ENCODE measurements at places on chromosomes 16 and 17. TPM values are rescaled to one million over a fixed set of nuclear protein-coding genes. Genes with fewer than 3 reads are reported as not detected.

The TEX14 gene
- total RNA-seq: 0.10 TPM

DNA sequence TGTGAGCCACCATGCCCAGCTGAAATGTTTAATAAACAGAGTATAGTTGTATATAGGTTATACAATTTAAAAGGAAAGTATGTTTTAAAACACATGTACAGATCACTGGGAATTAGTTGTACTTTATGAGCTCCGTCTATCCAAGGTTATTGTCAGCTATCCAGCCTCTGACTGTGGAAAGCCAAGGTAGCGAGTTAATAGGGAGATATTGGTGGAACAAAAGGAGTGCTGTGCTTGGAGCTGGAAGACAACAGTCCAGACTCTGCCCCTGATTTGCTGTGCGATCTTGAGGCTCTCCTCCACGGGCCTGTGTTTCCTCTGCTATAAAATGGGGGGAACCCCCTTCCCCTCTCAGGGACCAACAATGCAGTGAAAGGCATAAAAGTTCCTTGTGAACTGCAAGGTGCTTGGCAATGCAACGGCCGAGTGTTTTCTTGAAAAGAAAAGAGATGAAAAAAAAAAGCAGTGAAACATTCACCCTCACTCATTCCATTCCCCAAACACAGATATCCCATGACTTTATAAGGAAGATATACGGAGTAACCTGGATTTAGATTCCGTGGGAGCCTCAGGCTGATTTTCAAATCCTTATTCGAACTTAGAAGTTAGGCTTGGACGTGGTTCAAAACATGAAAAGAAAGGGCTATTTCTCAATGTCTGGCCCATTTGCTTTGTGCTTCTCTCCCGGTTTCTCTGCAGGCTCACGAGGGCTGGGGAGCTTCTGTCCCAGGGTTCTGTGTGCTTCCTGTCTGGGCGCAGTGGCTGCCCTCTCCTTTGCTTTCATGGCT is 34.1 kb downstream of the CUEDC1 start:
- no peaks in the 10 kb centered on the region for H3K36me3 ChIP-seq
- H3K27me3 ChIP-seq: no peaks in the 10 kb centered on the region
- peak overlapping the region; percentile 81 for H3K27ac ChIP-seq
- DNase-seq: peak; percentile 43
- H3K4me3 ChIP-seq: no peak overlapping the region

GRCh38 chr17:43428524-43428923 is 29.7 kb downstream of the ARL4D start:
- no peak overlapping the region for H3K27ac ChIP-seq
- no peaks in the 10 kb centered on the region for H3K36me3 ChIP-seq
- no peaks in the 10 kb centered on the region for H3K27me3 ChIP-seq

The KRT26 gene
- total RNA-seq: not detected

The SEPTIN12 gene
- not detected for total RNA-seq

- DNase-seq: no peak
- no peaks in the 10 kb centered on the region for H3K27me3 ChIP-seq
- H3K27ac ChIP-seq: no peak overlapping the region
- H3K36me3 ChIP-seq: no peaks in the 10 kb centered on the region
- no peaks in the 10 kb centered on the region for H3K4me1 ChIP-seq
Observed at GRCh38 chr17:40371261-40371929, 6.9 kb upstream of the GJD3 start.

GRCh38 chr17:63463771-63464170 is 13.1 kb upstream of the ACE start:
- H3K4me3 ChIP-seq: no peak overlapping the region
- H3K27me3 ChIP-seq: no peaks in the 10 kb centered on the region
- H3K36me3 ChIP-seq: no peaks in the 10 kb centered on the region
- H3K27ac ChIP-seq: no peak overlapping the region
- DNase-seq: no peak

DNA sequence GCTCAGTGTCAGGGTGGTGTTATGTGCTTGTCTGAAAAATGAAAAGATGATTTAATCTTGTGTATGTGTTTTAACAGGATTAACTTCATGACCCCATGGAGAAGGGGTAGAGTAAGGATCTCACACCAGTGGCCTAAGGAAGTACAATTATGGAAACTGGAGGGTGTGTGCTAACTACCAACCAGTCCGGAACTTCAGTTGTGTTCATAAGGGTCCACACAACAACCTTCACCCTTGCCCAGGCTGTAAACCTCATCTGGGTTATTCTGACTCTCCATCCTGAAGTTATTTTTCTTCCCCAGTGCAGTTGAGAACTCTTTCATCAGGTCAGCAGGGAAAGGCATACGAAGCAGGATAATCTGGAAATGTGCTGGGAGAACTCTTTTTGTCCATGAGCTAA is 158.9 kb downstream of the MAP2K6 start:
- peaks cover 18% of the 10 kb centered on the region for H3K4me1 ChIP-seq
- no peaks in the 10 kb centered on the region for H3K27me3 ChIP-seq
- no peak overlapping the region for H3K27ac ChIP-seq
- DNase-seq: no peak
- H3K4me3 ChIP-seq: no peak overlapping the region

The CCL23 gene
- total RNA-seq: 2.9 TPM

The TAF1C gene
- 52.3 TPM for total RNA-seq

The KRTAP9-2 gene
- not detected for total RNA-seq

GRCh38 chr16:72768591-72768990 is 279.3 kb downstream of the ZFHX3 start:
- no peak for DNase-seq
- H3K36me3 ChIP-seq: no peaks in the 10 kb centered on the region
- no peaks in the 10 kb centered on the region for H3K27me3 ChIP-seq
- H3K4me1 ChIP-seq: no peaks in the 10 kb centered on the region
- H3K4me3 ChIP-seq: no peak overlapping the region
- H3K27ac ChIP-seq: no peak overlapping the region

DNA sequence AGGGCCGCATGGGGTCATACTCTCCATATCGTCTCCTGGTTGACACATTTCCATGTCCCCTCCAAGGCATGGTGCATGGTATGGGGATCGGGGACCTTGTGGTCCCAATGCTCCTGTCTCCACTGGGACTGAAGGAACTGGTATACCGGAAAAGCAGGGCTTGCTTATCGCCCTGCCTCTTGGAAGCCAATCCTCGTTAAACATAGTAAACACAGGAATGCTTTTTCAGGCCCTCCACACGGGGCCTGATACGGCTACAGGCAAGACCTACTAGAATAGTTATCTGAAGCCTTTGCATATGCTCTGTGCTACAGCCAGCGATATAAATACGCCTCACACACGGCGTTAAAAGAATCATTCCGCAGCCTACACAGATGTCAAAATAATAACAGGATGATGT is 159.5 kb downstream of the SHISA9 start:
- no peaks in the 10 kb centered on the region for H3K4me1 ChIP-seq
- H3K27me3 ChIP-seq: no peaks in the 10 kb centered on the region
- no peak overlapping the region for H3K4me3 ChIP-seq

DNA sequence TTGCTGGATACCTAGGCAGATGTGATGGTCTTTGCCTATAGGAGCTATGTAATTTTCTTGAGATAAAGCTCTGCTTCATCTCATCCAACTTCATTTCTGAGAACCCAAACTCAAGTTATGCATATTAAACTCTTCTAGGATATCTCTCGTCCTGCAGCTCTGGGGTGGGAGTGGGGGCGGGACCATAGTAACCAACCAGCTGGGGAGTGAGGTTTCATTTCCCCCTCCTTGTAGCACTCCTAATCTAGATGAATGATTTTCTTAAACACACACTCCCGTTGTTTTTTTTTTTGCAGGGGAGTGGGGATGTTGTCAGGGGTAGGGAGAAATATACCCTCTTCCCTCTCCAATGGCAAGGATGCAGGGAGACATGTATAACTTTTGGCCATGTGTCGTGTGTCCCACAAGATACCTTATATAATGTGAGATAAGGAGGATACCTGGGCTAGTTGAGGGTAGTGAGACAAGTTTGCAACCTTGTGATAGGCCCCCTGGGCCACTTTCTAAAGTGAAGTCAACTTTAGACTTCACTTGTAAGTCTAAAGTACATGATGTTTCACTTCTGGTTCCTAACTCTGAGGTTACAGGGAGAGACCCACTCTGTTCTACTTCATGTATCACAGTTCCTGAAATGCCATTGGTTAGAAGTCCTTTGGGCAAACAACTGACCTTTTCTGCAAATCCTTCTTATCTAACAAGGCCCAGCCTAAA is 10.5 kb upstream of the HEATR6 start:
- H3K27me3 ChIP-seq: no peaks in the 10 kb centered on the region
- no peak overlapping the region for H3K27ac ChIP-seq
- no peak for DNase-seq
- no peaks in the 10 kb centered on the region for H3K4me1 ChIP-seq
- H3K36me3 ChIP-seq: no peaks in the 10 kb centered on the region
- no peak overlapping the region for H3K4me3 ChIP-seq

DNA sequence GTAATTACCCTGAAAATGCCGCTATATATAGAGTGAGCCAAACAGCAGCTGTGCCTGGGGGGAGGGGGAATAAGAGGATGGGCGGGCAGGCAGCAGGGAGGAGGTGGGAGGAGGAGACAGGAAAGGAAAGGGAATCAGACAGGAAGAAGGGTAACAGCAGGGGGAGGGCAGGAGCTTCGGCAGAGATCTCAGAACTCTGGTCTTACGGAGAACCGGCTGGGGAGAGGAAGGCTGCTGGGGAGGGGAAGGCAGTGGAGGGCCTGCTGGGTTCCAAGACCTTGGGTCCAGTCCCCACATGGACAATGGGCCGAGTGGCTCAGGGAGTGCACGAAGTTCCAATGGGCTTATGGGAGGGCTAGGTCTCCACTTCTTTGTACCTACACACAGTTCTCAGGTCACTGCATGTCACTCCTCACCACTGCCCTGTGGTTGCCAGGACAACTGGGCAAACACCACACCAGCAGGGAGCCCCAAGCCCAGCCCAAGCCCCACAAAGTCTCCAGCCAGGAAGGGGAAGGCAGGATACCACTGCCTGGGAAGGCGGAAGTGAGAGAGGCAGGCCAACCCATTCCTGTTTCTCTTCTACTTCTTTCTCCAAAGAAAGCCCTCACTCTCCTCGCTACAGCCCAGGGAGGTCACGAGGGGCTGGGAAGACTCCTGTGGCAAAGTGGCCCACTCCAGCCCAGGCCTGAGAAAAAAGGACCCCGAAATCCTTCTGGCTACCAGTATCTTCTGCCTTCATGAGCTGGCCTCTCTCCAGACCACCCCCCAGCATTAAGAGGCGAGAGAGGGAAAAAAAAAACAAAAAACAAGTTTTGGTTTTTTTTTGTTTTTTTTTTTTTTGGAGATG is 25.3 kb downstream of the G6PC3 start:
- no peaks in the 10 kb centered on the region for H3K27me3 ChIP-seq
- H3K4me1 ChIP-seq: peaks cover 35% of the 10 kb centered on the region
- DNase-seq: peak; percentile 52
- no peak overlapping the region for H3K4me3 ChIP-seq
- H3K27ac ChIP-seq: peak overlapping the region; percentile 14

The MT1M gene
- 11.2 TPM for total RNA-seq

The KRTAP4-4 gene
- total RNA-seq: not detected

- H3K4me1 ChIP-seq: no peaks in the 10 kb centered on the region
- H3K4me3 ChIP-seq: no peak overlapping the region
- no peak for DNase-seq
Observed at GRCh38 chr17:43740541-43740940, 18.1 kb downstream of the SOST start.

GRCh38 chr16:78485188-78485916 is 385.9 kb downstream of the WWOX start:
- H3K4me3 ChIP-seq: no peak overlapping the region
- no peaks in the 10 kb centered on the region for H3K27me3 ChIP-seq
- no peaks in the 10 kb centered on the region for H3K36me3 ChIP-seq
- no peak for DNase-seq
- no peak overlapping the region for H3K27ac ChIP-seq

The SCARF1 gene
- total RNA-seq: 13.9 TPM

DNA sequence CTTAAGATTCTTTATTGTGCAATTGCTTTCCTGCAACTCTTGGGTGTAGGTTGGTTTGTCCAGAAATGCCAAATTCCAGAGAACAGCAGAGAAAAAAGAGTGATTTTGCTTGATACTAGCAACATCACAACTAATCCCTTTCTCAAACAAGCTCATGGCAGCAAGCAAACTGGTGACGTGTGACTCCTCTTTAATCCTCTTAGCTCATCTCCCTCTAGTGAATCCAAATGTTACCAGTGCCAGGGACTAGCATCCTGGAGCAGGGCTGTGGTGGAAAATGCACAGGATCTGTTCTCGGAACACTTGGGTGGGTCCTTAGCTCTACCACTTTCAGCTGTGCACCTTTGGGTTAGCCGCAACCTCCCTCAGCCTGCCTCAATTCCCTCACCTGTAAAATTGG is 204.0 kb upstream of the CCL2 start:
- DNase-seq: no peak
- H3K27ac ChIP-seq: no peak overlapping the region
- no peaks in the 10 kb centered on the region for H3K36me3 ChIP-seq
- no peak overlapping the region for H3K4me3 ChIP-seq
- H3K4me1 ChIP-seq: no peaks in the 10 kb centered on the region

GRCh38 chr17:46020998-46021397 is 21.9 kb downstream of the STH start:
- no peaks in the 10 kb centered on the region for H3K4me1 ChIP-seq
- DNase-seq: no peak
- H3K27ac ChIP-seq: peak overlapping the region; percentile 39
- H3K36me3 ChIP-seq: no peaks in the 10 kb centered on the region
- H3K27me3 ChIP-seq: no peaks in the 10 kb centered on the region

GRCh38 chr17:55319933-55320593 is 55.3 kb downstream of the HLF start:
- H3K27me3 ChIP-seq: no peaks in the 10 kb centered on the region
- no peaks in the 10 kb centered on the region for H3K36me3 ChIP-seq
- DNase-seq: no peak
- no peak overlapping the region for H3K27ac ChIP-seq
- no peak overlapping the region for H3K4me3 ChIP-seq

DNA sequence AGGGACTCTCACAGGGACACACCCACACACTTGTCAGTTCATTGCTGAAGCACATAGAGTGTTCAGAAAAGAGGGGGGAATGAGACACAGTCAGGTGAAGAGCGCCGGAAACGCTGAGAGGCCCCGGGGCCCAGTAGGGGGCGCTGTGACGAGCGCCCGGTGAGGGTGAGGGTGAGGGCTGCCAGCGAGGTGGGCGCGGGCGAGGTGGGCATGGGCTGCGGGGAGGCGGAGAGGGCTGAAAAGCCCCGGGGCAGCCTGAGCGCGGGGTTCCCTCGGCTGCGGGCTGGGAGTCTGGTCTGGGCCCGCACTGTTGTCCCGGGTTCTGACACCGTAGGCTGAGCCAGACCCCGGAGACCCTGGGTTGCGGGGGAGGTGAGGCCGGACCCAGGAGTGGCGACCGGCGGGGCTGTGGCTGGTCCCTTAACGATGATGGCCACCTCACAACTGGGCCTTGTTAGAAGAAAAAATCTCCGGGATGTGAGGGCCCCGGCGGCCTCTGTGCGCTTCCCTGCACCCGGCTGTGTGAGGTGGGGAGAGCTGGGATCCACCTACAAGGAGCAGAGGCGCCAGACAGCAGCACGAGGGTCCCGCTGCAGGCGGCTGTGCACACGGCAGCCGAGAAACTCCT is 91.4 kb downstream of the C16orf78 start:
- peak; percentile 15 for DNase-seq
- H3K27ac ChIP-seq: no peak overlapping the region
- peaks cover 7% of the 10 kb centered on the region for H3K27me3 ChIP-seq
- no peaks in the 10 kb centered on the region for H3K4me1 ChIP-seq

The TTYH2 gene
- 24.0 TPM for total RNA-seq

- no peak overlapping the region for H3K4me3 ChIP-seq
- H3K27ac ChIP-seq: no peak overlapping the region
- no peaks in the 10 kb centered on the region for H3K36me3 ChIP-seq
- H3K27me3 ChIP-seq: no peaks in the 10 kb centered on the region
Observed at GRCh38 chr17:56203430-56203829, 50.2 kb downstream of the ANKFN1 start.

GRCh38 chr16:14450846-14451245 is 179.2 kb downstream of the PARN start:
- no peaks in the 10 kb centered on the region for H3K36me3 ChIP-seq
- DNase-seq: no peak
- H3K27me3 ChIP-seq: no peaks in the 10 kb centered on the region
- H3K4me1 ChIP-seq: no peaks in the 10 kb centered on the region
- no peak overlapping the region for H3K4me3 ChIP-seq
- no peak overlapping the region for H3K27ac ChIP-seq

The CCL16 gene
- total RNA-seq: not detected

Measured in adrenal gland (tissue), 19 donors.